GM12865 (cell line): ENCODE measurements at places on chromosomes 11 and 22.
A peak's percentile ranks its signal among the peaks of the same experiment; 100 is the strongest.

- DNase-seq: no peak
Observed at GRCh38 chr11:20631519-20632168, 32.2 kb downstream of the SLC6A5 start.

GRCh38 chr11:134916421-134917213 is 504.6 kb upstream of the B3GAT1 start:
- DNase-seq: no peak

- peak; percentile 41 for DNase-seq
Observed at GRCh38 chr22:42270176-42270509, 310 bp downstream of the TCF20 start.

DNA sequence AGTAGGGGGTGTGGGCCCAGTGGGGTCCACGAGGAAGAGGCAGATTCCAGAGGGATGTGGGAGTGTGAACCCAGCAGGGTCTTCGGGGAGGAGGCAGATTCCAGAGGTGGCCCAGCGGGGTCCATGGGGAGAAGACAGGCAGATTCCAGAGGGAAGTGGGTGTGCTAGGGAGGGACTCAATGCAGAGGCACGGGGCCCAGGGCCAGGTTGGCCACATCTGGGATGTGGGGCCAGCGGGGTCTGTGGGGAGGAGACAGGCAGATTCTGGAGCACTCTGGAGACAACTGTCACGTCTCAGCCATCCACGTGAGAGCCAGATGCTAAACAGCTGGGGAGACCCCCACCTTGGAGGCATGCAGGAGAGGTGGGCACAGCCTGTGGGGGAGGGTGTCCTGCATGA is 582.6 kb downstream of the TBC1D22A start:
- DNase-seq: no peak

DNA sequence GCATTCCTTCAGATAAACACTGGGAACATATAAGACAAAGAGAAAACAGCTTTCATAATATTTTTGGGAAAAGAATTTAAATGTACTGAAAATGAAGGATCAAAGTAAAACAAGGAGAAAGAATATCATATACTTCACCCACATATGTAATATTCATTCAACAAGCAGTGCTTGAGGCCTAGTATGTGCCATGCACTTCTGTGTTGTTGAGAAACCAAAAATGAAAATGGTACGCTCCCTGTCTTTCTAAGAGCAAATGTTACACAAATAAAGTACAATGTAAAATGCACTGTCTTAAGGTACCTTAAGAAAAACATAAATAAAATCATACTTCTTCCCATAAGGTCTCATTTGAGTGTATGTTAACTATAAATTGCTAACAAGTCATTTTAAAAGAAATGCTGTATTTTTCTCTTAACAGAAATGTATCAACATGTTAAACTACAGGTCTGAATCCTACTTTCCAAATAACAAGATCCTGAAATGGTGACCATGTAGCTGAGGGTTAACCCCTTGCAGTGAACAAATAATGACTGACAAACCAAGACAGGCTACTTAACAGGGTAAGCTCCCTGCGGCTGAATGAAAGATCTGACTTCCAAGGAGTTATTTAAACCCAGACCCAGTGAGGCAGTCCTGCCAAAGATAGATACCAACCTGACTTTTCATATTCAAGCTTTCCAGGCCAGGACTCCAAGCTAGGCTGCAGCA is 377.6 kb downstream of the DCDC1 start:
- no peak for DNase-seq

- DNase-seq: peak; percentile 16
Observed at GRCh38 chr11:6229911-6230310, 4.5 kb downstream of the FHIP1B start.

DNA sequence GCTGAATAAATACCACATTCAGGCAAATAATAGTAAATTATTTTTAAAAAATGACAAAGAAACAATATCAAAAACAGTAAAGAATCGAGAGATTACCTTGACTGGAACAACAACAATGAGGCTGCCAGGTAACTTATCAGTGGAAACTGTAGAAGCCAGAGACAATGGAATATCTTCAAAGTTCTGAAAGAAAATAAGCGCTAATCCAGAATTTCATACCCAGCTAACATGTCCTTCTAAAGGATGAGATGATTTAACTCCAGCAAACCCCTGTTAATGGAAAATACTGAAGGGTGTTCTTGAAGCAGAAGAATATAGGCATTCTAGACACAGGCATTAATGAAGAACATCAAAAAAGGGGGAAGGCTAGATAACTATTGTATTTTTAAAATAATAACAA is 20.7 kb upstream of the SCUBE2 start:
- DNase-seq: no peak

GRCh38 chr11:68946416-68947090 is 34.2 kb downstream of the MRGPRD start:
- no peak for DNase-seq

- DNase-seq: no peak
Observed at GRCh38 chr22:49946612-49947295, 13.8 kb upstream of the PIM3 start.

GRCh38 chr11:81772166-81772565 is 961.5 kb downstream of the FAM181B start:
- no peak for DNase-seq

GRCh38 chr11:70604630-70605467 is 206.5 kb downstream of the CTTN start:
- DNase-seq: no peak

DNA sequence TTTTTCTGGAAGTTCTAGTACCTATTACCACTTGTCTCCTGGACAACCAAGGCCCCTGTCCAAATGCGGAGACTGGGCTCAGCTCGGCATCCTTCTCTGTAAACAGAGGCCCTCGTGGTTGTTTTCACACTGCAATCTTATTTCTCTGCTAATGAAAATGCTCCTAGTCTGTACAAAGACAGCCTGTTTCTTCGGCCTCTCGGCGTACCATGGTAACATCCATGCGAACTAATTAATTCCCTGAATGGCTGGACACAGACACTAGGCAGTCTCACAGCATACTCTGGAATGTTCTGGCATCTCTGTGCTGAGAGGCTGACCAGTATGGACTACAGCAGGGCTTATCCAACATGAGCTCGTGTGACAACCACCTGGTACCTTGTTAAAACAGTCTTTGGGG is 5.7 kb downstream of the POLR3H start:
- no peak for DNase-seq

- peak; percentile 14 for DNase-seq
Observed at GRCh38 chr11:120805960-120806555, 217.8 kb upstream of the TBCEL start.

GRCh38 chr22:19643448-19644313 is 70.6 kb upstream of the SEPTIN5 start:
- DNase-seq: no peak

DNA sequence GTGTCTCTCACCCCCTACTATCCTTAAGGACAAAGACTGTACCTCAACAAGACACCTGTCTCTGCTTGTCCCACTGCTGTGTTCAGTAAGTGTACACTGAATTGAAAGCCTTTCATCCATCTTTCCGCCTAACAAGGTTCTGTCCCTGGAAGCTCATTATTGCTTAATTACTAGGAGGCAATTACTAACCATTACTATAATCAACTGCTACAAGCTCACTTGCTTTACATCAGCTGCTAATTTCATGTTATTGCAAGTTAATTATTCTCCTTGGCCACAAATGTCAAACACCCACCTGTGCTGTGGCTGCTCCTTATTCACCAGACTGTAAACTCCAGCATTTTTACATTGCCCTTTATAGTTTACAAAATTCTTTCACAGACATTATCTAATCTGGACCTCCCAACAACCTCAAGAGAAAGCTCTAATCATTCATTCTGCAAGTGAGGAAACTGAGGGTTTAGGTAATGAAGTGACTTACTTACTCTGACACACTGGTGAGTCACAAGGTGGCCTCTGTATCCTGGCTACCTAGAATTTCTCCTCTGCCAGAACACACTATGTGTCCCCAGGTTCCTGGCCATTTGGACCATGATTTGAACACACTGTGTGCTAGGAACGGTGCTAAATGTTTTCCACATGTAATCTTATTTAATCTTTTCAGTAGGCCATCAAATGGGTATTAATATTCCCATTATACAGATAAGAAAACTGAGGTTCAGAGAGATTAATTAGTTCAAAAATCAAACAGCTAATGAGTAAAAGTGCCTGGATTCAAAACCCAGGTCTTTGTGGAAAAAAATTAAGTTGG is 66.7 kb downstream of the RAB30 start:
- DNase-seq: no peak

DNA sequence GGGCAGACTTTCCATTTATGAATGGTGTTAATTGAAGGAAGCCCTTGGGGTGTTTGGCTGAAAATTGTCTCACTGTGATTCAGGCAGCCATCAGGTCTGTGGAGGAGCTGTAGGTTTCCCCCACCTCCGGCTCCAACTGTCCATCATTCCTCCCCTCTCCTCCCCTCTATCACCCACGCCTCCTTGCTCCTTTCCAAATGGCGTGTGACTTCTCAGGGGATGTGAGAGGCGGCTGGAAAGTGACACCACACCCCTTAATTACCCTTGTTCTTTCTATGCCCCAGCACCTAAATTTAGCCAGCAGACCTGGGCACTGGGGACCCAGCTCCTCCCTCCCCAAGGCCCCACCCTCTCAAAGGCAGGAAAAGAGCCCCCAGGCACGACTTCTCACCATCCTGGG is 38.1 kb upstream of the SYT7 start:
- no peak for DNase-seq

GRCh38 chr22:40183029-40183581 is 5.4 kb downstream of the TNRC6B start:
- no peak for DNase-seq

DNA sequence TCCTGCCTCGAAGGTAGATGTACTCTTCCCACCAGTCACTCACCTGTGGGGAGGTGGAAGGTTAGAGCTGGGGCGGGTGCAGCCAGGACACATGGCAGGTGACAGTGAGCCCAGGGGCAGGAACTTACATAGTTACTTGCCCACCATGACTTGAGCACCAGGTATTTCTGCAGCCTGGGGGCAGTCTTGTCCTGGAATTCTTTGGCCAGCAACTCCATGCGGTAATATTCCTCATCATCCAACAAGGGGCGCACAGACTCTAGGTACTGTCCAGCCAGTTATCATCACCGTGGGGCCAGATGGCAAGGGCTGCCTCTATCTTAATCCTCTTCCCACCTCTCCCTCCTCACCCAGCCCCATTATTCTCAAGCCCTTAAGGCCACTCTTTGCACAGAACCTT is 2.2 kb downstream of the CPT1B start:
- DNase-seq: no peak

GRCh38 chr22:37519268-37520195 is at the start of gene CARD10:
CARD10 (minus strand) TSS chr22:37519415; CDS start chr22:37519200, 215 bp downstream.
- DNase-seq: no peak

- peak; percentile 62 for DNase-seq
Observed at GRCh38 chr22:29475550-29475949, 4.5 kb upstream of the NEFH start.

DNA sequence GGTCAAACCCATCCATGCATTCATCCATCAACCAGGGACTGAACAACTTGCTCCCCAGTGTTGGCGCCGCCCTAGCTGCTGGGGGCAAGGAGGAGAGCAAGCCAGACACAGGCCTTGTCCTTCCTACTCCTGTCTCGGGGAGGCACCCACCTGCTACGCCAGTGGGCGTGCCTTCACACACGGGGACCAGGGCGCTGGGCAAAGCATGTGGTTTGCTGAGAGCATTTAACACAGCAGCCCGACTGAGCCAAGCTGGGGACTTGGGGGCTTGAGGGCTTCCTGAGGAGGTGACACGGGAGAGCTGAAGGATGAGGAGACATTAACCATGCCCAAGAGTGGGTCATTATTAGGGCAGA is 30.6 kb downstream of the CACNA1I start:
- DNase-seq: peak; percentile 20

DNA sequence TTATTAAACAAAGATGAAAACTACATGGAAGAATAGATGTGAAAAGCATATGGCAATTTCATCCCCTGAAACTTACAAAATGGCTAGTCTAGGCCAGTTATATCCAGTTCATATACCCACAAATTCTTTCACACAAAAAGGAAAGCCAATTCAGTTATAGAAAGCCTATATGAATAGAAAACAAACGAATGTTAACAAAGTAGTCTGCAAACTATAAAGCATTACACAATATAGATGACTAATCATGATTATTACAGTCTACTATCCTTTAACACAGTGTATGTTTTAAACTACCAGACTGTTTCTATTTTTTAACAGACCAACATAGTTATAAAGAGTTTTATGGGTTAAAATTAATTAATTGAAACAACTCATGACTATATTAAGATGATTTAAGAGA is 12.1 kb downstream of the DCUN1D5 start:
- no peak for DNase-seq

DNA sequence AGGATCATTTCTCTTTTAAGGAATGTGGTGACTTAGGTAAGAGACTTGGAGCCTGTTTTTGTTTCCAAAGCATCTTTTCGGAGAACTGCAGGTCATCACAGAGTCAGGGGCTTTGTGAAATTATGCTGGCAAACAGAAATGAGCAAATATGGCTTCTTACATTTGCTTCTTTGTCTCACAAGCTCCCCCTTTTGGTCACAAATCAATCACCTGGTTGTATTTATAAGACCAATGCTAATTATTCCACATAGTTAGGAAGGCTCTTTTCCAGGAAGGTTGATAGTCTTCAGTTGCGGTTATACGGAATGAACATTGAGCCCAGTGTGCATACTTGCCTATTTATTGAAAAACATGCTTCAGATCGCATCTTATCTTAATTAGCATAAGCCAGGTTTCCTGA is 34.6 kb upstream of the CEP126 start:
- DNase-seq: peak; percentile 54

DNA sequence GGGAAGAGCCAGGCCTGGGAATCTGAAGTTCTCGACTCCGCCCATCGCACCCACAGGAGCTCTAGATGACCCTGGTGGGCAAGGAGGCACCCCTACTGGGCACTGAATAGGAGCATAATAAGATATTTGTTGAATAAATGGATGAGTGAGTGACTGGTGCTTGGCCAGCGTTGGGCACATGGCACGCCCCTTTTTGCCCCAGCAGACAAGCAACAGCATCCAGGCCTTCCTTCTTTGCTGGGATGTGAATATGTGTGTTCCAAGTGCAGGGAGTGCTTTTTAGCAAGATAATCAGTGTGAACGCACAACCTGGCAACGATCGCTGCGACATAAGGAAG is 443 bp upstream of the CELF1 start:
- DNase-seq: no peak

GRCh38 chr11:105265845-105266244 is 126.3 kb upstream of the CARD18 start:
- no peak for DNase-seq

DNA sequence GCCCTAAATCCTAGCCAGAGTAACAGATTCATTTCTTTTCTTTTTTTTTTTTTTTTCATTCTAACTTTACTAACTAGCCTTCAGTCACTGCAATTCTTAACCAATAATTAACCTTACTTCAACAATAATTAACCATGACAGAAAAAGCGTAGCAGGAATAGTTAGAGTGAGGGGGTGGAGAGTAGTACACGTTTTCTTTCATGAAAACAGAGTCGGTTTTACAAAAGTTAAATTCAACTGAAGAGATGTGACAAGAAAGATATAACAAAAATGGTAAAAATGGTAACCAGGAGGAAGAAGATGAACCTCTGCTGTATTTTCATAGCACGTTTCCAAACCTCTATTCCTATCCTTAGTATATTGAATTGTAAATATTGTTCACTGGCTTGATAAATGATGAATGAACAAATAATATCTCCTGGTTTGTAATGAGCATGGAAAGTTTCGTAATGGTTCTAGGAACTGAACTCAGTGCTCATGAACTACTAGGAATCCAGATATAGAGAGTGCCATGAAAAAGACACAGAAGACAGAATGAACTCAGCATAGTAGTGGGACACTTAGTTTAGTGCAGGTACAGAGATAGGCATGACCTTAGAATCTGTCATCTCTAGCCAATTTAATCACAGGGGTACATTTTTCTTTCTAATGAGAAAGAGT is 116.5 kb upstream of the ANO5 start:
- DNase-seq: no peak
